Bronchial epithelial cell (primary cell): ENCODE measurements at places on chromosomes 4 and X.

DNA sequence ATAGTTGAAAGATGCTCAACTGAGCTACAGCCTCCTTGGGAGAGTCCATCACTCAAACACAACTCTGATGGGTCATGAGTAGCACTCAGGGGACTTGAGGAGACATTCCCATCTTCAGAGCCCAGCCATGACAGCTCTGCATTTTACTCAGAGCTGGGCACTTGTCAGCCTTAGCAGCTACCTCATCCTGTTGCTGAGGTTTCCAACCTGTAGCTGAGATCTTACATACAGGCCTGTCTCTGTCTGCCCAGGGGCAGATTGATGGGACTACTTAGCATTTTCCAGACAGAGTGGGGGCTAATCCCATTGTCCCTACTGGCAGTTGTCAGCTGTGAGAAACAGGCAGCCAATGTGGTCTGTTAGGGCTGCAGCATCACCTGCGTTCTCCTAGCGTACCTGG lies 3.5 kb downstream of the FHDC1 start:
- DNase-seq = no peak

- DNase-seq = no peak
These were observed 54.4 kb downstream of the PPP3CA start for GRCh38 chr4:101292901-101293300.

DNA sequence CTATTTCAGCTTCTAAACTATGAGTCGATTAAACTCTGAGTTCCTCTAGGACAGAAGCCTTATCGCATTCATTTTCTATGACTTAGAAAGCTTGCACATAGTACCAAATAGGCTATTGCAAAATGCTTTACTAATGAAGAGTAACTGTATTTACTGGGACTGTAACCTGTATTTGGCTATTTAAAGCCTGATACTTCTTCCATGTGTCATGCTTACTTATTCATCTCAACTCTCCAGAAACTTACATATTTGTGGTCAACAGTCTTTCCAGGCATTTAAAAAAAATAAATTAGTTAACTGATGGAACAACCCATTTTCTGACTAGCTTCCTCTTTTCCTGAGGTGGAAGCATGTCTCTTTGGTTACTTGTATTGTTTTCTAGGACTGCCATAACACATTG lies 467.9 kb downstream of the PCDH11X start:
- DNase-seq = peak; percentile 18

DNA sequence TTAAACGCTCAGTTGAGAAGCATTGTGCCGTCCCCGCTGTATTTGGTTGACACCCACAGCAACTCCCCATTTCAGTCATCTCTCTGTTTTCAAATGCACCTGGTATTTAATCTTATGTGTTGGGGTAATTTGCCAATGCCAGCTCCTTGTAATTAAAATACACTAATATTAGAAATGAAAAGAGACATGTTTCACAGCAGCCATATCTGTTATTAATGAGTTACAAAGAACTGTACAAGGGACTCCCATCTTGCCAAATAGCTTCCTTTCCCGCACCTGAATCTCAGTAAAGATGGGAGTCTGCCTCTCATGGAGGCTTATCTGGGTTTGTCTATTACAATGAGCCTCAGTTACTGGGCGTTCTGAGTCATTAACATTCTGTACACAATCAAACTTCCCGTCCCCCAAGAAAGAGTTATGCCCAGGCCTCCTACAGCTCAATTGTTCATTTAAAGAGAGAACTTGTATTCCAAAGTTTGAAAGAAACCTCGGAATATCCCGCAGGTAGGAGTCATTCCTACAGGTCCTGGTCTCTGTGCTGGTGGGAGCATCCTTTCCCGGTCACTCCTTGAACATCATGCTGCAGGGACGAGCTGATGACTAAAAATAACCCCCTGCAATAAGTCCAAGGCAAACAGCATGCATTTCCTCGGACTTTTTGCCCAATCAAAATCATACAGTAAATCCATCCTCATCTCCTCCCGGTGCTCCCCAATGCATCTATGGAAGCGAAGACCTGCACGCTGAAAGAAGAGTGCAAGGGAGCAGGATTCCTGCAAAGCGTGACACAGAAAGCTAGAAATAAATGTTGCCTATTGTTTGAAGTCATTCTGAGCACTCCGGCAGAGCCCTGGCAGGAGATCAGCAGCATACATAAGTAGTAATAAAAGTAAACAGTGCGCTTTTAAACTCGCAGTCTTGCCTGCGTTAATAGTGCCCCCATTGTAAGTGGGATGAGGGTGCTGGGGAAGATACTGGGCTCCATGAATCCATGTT lies 926 bp downstream of the NDP start:
- DNase-seq = peak; percentile 33

DNA sequence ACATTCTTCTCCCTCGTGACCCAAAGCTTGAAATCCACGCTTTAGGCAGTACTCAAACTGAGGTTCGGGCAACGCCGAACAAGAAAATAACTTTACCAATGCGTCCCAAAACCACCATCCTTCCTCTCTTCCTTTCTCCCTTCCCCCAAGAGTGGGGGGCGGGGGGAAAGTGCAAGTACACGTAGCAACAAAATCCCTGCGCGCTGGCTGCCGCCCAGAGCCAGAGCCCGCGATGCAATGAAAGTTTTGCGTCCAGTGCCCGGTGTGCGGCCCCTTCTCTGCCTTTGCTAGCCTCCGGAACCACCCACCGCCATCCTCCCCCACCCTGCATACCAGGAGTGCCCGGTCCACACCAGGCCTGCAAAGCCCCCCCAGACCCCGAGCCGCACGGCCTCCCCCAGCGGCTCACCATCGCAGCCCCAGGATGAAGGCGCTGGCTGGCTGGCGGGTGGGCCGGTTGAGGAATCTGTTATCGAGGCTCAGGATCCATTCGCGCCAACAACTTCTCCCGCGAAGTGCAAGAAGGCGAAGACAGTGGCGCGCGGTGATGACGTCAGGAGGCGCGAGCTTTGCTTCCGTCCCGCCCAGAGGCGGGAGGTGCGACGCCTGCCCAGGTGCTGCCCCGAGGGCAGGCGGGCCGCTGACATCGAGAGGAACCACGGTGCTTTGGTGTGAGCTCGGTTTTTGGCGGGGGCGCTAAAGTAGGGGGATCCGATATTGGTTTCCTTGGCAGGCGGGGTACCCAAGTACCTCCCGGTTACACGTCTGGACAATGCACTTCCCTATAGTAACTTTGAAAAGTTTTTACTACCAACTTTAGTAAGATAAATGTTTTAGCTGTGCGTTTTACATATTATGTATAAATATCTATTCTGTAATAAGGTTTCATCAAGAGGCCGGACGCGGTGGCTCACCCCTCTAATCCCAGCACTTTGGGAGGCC lies at the start of gene RFC1:
Gene RFC1, minus strand, starts transcription at position 533 of the 942 bp plus-strand sequence. Its CDS starts 121 bp downstream, at position 412.
- DNase-seq = peak; percentile 81

GRCh38 chrX:40083979-40084359 lies 13.8 kb downstream of the BCOR start:
- no peak for DNase-seq

DNA sequence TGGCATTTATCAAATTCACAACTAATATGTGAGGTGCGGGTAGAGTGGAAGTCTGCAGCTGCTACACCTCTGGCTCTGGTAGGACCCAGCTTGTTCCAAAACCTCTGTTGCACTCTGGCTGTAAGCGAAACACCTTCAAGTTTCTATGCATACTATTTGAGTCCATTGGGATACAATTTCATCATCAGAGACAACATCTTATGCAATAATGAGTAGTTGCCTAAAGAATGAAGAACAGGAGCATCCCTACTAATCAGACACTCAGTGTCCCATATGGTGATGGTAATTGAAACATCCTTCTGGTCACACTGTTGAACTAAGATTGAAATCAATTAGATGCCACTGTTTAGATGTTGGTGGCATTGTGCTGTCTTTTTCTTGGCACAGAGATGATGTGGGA lies 178.4 kb downstream of the MGST2 start:
- DNase-seq = peak; percentile 45

DNA sequence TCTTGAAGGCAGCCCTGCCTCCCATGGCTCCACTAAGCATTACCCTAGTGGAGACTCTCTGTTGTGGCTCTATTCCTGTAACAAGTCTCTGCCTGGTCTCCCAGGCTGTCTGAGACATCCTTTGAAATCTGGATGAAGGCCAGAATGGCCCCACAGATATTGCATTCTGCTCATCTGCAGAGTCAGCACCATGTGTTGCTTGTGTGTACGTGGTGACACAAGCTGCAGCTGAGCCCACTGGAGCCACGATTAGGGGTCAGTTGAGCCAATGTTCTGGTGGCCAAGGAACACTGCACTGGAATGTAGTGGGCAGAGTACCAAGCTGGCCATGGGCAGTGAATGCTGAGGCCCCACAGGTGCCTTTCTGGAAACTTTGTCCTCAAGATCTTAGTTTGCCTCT lies 29.2 kb downstream of the GRID2 start:
- DNase-seq = no peak

- no peak for DNase-seq
These were observed 139.6 kb upstream of the PTCHD1 start for GRCh38 chrX:23194885-23195554.

DNA sequence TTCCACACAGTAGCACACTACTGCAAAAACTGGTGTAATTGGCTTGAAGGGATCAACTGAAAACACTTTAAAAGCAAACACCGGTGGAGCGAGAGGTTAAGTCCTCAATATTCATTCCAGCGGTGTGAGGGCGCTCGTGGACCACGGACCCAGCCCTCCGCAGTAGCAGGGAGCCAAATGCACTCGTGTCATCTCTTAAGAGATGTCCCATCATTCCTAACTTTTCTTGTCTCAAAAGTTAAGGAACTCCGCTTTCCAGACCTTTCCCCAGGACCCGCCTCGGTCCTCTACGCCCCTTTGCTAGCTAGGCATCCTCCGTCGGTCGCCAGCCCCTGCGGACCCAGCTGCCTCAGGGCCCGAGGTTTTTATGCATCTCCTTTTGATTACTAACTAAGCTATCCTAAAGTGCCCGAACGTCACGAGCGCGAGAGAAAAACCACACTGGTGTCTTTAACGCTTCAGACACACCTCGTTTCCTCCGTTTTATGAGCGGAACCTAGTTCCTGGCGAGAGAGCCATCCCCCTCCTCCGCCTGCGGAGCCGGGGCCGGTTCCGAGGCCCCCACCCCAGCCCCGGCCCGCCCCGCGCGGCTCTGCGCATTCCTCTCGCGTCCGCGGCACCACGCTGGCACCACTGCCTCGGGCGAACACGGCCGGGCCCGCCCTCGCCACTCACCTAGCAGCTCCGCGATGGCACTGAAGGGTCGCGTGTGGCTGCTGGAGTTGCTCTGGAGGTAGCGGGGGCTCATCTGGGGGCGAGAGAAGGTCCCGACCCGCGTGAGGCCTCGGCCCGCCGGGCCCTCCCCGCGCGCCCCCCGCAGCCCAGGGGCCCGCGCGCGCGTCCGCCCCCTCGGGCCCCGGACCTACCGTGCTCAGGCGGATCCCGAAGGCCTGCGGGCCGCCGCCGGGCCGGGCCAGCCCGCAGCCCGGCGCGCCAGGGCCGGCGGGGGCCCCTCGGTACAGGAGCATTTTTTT lies 723 bp downstream of the MORC4 start:
- peak; percentile 42 for DNase-seq

DNA sequence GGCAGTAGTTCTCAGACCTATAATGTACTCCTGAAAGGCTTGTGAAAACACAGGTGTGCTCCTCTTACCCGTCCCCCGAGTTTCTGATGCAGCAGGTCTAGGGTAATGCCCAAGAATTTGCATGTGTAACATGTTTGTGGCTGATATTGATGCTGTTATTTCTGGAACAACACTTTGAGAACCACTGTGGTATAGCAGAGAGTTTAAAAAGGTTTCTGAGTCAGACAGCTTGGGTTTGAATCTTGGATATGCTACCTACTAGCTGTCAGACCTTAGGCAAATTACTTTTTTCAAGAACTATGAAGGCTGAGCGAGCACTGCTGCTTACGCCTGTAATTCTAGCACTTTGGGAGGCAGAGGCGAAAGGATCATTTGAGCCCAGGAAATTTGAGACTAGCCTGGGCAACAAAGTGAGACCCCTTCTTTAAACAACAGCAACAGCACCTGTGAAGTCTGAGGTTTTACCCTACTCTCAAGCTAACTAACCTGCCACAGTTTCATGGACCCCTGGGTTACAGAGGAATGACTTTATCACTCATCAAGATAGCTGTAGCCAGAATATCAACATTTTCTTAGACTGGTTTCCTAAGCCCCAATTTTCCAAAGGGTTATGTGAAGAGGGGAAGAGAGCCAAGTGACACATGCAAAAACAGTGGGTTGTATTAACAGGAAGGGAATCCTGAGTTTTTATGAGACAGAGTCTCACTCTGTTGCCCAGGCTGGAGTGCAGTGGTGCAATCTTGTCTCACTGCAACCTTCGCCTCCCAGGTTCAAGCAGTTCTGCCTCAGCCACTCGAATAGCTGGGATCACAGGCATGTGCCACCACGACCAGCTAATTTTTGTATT lies 5.1 kb downstream of the AFF1 start:
- no peak for DNase-seq

DNA sequence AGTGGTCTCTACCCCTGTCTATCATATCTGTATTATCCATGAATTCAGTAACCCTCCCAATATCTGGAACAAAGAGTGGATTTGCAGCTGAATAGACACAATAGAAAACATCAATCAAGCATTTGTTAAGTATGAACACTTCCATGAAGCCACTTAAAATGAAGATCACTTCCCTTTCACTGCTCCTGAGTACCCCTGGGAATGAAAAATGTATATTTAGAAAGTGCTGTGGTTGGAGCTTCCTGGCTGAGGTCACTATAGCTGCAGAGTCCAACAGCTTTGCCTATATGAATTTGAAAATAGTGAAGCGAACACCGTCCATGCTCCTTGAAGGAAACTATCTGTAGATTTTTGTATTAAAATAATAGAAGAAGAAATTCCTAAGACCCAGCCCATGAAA lies 227.0 kb downstream of the DTHD1 start:
- DNase-seq = no peak

DNA sequence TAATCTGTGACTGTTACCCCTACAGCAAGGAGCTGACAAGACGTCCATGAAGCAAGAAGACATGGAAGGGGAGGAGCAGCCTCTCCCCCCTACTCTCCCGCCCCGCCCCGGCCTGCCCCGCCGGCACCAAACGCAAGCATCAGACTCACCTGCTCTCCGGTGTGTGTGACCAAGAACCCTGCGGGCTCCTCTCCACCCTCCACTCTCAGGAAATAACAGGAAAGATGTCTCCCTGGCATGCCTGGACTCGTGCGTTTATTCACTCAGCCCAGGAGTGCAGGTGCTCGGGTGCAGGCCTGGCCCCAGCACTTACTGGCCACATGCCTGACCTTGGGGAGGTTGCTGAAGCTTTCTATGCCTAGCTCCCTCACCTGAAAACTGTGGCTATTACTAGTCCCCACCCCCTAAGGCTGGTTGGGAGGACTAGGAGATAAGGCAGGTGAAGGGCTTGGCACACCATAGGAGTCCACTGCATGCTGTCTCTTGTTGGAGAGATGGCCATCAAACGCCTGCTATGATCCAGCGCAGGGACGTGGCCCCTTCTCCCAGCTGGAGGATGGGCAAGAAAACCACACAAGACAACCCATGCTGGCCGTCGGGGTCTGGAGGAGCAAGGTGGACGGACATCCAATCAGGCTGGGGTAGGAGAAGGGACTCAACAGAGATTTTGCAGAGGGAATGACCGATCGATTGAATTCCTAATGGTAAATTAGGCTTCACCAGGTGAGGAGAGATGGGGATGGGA lies 34.9 kb upstream of the CLDN24 start:
- DNase-seq = peak; percentile 94

- DNase-seq = no peak
These were observed 88.4 kb upstream of the TLL1 start for GRCh38 chr4:165784672-165785071.

GRCh38 chrX:153477364-153477857 lies 7.0 kb upstream of the HAUS7 start:
- DNase-seq = no peak
